Activated naive CD4-positive, alpha-beta T cell (primary cell): ENCODE measurements at places on chromosomes 1 and 21.

GRCh38 chr1:33178836-33179439, 2.9 kb downstream of the TRIM62 start:
- no peak for DNase-seq

- no peak for DNase-seq
Measured at GRCh38 chr1:117295001-117295400, 72.2 kb upstream of the MAN1A2 start.

DNA sequence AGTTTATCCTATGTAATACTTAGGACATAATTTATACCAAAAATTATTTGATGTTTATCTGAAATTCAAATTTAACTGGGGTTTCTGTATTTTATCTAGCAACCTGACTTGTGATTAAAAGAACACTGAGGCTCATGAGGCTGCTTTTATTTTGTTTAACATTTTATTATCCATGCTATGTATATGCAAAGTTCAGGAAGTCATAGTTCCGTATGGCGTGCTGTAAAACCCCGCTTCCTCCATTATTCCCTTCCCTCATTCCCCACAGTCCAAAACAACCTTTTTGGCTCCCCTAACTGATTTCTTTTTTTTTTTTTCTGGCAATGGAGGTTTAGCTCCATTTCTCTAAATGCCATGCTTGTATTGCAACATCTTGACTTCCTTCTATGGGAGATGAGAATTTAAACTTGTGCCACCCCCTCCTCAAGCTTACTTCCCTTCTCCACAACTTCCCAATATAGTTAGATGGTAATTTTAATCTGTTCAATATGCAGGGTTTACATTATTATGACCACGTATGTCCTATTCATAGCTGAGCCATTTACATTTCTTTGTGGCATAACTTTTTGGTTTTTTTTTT, 138.0 kb upstream of the DNAH14 start:
- no peak for DNase-seq

DNA sequence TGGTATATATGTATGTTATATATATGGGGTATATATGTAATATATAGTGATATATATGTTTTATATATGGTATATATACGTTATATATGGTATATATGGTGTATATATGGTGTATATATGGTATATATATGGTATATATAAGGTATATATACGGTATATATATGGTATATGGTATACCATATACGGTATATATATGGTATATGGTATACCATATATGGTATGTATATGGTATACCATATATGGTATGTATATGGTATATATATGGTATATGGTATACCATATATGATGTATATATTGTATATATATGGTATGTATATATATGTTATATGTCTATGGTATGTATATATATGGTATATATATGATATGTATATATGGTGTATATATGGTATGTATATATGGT, 447.7 kb upstream of the USP24 start:
- DNase-seq = no peak

DNA sequence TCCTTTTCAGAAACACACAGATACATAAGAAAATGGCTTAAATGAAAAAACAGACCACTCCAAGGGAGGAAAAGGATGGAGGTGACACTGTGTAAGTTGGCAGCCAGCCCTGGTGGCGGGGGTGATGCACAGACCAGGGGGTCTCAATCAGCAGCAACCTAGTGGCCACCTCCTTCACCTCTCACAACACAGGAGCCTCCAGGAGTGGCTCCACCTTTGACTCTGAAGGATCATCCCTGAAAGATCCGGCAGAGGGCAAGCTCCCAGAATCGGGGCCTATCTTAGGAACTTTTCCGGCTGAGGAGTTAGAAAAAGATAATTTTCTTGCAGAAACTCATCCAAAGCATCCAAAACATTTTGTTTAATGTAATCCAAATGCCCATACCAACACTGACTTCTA, 51.2 kb upstream of the SMYD2 start:
- DNase-seq = no peak

GRCh38 chr21:41419921-41420862, 5.8 kb upstream of the MX1 start:
- peak; percentile 75 for DNase-seq

- DNase-seq = no peak
Measured at GRCh38 chr1:164842870-164843269, 283.9 kb downstream of the PBX1 start.

DNA sequence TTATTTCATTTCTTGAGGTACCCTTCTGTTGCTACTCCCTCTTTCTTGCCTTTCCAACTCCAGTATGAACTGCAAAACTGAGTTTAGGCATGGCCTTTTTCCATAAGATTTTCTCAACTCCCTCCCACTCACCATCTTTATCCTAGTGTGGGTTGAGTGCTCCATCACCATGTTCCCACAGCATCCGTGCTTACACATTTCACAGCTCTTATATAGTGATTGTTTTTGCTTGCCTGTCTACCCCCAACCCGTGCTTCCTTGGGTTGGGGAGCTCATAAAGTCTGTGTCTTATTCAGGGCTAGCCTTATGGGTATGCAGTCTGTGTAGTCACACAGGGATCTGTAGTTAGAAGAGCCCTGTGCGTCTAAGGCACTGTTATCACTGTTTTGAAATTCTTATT, 68.2 kb upstream of the CCDC190 start:
- no peak for DNase-seq

DNA sequence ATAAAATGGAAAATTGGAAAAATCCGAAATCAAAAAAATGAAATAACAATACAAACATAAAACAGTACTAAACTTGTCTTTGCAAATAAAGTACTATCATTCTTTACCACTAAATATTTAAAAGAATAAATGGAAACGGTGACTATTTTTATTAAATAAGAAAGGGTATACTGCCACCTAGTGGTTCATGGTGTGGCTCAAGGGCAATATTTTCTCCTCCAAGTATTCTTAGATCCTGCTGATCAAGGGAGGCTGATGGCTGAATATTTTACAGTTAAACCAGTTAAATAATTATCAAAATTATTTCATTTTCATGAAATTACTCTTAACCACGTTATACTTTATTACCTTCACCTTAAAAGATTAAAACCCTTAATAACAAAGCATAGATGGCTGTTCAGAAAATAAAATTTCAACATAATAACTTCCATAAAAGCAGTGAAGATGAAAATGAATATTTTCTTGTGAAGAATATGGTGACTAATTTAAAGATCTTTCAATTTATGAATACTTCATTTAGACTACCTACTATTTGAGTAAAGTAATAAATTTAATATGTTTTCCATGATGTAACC, 1793.9 kb downstream of the NCAM2 start:
- DNase-seq = no peak

DNA sequence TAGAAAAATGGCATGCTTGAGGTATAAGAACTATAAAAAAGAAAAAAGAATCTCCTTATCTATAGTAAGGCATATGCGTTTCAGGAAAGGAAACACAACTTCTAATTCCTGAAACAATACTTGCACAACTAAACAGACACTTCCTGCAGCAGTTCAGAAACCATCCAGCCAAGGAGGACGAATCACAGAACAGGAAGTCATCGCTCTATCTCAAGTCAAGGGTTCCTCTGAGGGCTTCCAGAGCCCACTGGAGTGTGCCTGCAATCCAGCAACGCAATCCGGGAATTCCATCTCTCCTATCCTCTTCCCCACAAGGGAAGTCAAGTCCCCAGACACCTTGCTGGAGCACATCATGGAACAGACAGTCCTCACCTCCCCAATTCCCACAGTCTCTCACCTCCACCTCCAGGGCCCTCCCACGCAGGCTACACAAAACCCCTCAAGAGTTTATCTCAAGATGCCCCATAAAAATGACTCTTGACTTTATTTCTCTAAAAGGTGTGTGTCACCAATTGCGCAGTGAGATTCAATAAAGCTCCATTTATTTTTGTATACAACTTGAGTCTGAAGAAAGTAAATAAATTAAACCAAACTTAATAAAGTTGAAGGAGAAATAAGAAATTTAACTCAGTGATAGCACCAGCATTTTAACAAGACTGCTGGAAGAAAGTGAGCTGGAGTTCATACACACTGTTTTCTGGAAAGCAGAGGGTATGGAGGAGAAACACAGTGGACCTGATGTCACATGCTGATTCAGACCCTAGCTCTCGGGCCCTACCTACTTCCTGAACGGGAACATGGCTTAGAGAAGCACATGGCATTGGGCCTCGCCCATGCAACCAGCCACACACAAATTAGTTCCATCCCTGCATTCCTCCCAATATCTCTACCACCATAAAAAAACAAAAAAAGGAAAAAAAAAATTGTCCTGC, 39.9 kb downstream of the SIPA1L2 start:
- DNase-seq = no peak

DNA sequence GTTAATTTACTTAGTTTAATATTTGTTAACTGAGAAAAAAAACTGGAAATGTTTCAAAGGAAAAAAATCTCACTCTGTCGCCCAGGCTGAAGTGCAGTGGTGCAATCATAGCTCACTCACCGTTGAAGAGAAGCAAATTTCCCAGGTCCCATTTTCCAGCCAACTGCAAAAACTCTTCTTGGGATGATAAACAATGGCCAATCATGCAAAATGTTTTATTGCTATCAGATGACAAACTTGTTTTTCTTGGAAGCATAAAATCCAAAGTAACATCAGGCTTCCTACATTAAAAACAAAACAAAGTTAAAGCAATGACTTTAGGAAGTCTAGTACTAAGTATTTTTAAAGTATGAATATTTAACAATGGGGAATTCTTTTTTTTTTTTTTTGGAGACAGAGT, 84.9 kb downstream of the LYST start:
- DNase-seq = no peak

DNA sequence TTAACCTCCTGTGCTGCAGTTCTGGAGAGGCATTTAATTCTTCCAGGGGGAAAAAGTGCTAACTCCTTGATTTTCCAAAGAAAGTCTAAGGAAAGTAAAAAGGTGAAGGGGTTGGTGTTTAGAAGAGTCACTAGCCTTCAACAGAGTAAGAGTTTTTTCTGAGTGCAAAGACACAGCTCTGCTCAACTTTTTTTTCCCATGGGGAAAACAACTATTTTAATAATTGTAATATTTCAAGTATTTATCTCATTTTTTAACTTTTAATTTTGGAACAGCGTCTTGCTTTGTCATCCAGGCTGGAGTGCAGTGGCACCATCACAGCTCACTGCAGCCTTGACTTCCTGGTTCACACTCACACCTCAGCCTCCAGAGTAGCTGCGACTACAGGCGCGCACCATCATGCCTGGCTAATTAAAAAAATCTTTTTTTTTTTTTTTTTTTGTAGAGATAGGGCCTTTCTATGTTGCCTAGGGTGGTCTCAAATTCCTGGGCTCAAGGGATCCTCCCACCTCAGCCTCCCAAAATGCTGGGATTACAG, 202.6 kb downstream of the APP start:
- DNase-seq = no peak

- DNase-seq = no peak
Measured at GRCh38 chr1:36217670-36218069, 6.6 kb upstream of the THRAP3 start.

- DNase-seq = no peak
Measured at GRCh38 chr1:179714159-179714558, 28.9 kb upstream of the FAM163A start.

- no peak for DNase-seq
Measured at GRCh38 chr1:44603718-44604117, 70.6 kb downstream of the TMEM53 start.

DNA sequence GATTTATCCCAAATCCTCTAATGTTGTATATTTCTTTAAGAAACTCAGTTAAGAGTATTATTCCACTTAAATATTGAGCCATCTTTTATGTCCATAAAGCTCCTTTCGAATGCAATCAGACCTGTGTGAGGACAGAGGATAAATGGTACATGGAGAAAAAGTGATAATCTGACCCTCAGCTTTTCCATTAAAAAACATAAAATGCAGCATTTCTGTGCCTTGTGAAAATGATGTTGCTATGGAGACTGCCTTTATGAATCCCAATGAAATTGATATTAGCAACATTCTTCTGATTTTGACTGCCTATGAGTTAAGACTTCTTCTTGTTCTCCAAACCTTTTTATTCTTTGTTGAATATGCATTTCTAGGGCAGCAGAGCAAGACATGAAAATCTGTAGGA, 44.1 kb upstream of the CYYR1 start:
- DNase-seq = no peak

DNA sequence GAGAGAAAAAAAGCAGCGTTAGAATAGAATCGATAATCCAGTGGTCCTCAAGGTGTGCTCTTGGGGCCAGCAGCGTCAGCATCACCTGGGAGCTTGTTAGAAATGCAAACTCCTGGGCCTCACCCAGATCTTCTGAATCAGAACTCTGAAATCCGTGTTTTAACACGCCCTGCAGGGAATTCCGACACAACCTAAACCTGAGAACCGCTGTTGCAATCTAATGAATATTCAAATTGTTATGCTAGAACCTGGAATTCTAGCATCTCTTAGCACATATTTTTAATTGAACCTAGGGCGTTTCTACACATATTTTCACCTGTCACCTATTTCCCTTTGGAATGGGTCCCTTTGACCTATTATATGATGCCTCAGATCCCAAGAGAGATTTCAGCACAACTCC, 175.7 kb downstream of the PSMG1 start:
- no peak for DNase-seq

- no peak for DNase-seq
Measured at GRCh38 chr21:46226146-46226545, 2.4 kb downstream of the LSS start.

DNA sequence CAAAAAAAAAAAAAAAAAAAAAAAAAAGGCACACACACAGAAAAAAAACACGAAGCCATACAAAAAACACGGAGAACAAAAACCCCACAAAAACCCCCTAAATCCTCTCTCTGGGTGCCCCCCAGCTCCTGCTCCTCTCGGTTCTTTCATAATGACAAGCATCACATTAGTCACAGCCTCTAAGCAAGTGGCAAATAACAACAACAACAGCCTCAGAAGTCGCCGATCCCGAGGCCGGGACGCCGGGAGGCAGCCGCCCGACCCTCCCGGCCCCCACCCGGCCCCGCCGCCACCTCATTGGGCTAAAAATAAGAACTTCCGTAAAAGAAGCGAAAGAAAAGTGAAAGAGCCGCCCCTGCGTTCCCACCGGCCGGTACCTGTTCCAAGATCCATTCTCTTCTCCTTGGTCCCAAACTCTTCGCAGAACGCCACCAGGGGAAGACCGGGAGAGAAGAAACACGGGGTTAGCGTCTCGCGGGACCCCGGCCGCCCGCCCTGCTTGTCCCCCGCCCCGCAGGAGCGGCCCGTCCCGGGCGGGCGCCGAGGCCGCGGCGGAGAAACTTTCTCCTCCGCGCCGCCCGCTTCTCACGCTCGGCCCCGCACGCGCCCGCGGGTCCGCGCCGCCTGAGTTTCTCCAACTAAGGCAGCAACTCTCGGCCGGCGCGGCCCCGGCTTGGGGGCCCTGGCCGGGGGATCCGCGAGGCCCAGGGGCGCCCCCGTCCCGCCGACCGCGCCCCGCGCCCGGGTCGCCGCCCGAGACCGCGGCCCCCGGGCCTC, 102.8 kb downstream of the CASZ1 start:
- DNase-seq = peak; percentile 34

GRCh38 chr1:47229886-47230691, 1.9 kb downstream of the TAL1 start:
- no peak for DNase-seq

DNA sequence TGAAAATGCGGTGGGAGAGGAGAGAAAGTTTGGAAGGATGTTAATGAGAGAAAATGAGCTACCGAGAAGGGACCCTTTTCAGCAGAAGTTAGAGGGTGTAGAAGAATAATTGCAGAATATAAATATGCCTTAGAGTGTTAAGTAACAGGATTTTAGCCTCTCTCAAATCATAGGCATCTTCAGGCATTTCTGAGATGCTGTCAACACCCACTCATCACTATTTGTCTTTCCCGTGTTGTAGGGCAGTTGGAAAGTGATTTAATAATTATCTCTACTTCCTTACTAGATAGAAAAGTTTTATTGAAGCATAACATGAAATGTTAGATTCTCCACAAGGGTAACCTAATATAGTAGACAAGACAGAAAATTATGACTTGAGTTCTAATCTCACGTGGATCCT, 96.4 kb upstream of the RGS4 start:
- DNase-seq = no peak
